NCI-H2107 (cell line): ENCODE measurements at places on chromosomes 2 and 18.

DNA sequence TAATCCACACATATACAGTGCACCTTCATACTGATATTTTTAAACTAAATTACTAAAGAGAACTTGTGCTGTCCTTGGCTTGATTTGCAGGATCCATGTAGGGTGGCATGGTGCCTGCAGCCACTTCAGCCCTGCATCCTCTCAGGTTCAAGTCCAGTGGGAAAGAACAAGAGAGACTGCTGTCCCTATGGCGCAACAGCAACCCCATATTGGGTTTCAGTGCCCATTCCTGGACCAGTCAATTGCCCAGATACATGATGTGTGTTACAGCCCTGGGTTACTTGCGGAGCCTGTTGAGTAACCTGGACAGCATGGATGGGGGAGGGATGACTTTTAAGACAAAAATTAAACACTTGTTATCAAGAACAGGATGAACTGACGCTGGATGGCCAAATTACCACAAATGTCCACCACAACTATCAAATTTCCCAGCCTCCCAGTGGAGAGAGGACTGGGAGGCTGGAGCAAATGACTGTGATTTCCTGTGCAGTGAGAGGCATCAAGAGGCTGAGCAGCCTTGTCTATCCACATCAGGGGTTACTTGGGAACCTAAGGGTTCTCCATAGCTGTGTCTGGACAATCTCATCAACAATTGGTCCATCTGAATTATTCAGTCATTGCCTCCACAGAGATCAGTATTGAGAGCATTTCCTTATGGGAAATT is 162.0 kb downstream of the CAPN13 start:
- DNase-seq = no peak

DNA sequence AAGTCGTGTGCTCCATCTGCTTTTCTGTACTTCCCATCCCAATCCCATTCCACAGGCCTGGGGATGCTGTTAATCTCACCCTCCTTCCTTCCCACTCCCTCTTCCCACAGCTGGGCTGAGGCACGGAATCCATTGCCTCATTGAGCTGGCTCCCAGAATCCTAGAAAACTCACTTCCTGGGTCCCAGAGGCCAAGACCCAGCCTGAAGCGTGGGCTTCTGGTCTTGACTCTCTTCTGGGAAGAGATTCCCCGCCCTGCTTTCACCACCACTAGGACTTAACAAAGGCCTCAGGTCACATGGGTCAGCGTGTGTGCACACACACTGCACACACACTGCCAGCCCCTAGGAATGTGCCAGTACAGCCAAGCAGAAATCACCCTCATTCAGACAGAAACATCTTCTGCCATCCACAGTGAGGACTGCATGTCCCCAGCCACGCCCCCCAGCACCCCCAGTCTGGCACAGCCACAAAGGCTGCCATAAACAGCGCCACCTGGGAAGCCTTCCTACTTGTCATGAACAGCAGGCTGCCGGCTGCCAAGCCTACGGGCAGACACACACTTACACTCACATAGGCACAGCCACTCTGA is 165.8 kb downstream of the TNS1 start:
- DNase-seq = no peak

GRCh38 chr2:233339427-233339826 is 14.9 kb upstream of the DGKD start:
- DNase-seq = no peak

- DNase-seq = no peak
Measured at GRCh38 chr2:128817171-128817570, 498.5 kb upstream of the HS6ST1 start.

DNA sequence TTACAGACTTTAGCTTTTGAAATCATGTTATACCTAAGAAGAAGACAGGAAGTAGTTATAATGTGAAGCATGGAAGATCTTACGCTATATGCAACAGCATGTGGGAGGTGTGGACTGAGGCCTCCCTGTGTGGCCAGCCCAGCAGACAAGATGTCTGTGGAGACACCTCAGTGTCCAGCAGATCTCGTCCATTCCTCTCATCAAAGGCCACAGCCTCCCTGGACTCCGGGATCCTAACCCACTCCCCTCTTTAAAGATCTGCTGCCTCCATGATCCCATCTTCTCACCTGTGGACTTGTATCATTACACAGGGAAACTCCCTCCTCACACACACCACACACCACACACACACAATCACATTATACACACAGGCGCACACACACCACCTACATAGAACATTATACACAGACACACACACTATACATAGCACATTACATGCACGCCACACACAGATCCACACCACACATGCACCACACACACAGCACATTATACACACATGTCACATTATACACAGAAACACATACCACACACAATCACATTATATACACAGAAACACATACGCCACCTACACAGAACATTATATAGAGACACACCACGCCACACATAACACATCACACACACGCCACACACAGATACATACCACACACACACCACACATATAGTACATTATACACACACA is 89.5 kb downstream of the PXDN start:
- DNase-seq = no peak

DNA sequence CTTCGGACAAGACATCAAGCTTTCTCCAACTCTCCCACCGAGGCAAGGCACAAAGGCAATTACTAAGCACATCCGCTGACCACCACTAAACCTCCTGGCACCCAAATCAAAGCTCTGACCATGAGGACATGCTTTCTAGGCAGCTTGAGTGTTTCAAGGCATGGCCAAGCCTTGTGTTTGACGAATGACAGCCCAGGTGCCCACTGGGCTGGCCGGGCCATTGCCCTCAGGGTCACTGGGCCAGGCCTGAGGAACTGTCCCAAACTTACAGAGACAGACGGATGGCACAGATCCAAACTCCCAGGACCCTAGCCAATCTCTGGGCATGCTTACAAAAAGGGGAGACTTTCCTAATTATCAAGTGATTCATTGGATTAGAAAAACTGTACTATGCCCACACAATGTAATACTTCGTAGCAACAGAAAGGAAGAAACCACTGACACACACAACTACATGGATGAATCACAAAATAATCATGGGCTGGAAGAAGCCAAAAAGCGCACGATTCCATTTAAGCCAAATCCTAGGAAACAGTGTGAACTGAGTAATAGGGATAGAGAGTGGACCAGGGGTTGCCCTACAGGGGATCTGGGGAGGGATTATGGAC is 20.2 kb downstream of the CRACDL start:
- DNase-seq = no peak

GRCh38 chr2:62320657-62321357 is 124.9 kb downstream of the B3GNT2 start:
- no peak for DNase-seq

DNA sequence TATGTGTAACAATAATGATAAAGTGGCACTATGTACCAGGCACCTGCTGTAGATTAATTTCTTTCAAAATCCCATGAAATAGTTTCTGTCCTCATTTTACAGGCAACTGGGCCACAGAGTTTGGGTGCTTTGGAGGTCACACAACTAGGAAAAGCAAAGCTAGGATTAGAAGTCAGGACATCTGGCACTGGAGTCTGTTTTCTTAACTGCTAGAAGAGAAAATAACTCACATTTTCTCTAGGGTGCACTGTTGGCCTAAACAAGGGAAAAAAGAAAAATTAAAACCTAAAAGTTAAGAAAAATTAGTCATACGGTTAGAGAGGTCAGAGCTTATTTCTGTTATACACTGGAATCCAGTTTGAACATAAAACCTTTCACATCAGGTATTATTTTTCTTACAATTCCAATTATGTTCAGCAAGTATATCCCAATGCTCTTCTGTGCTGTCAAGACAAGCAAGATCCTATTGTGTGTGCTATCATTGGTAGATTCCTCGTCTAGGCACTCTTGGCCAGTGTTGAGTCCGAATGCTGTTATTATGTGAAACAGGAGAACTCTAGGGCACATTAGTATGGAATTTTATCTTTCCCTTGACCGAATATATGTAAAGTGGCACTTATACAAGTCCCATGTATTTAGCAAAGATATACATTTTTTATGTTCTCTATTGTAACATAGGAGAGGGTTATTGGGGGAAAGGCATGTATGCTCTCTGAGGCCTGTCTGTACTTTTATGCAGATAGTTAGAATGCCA is 1.5 kb upstream of the OSGEPL1 start:
- no peak for DNase-seq

GRCh38 chr2:97706708-97707345 is 6.5 kb upstream of the ZAP70 start:
- no peak for DNase-seq

DNA sequence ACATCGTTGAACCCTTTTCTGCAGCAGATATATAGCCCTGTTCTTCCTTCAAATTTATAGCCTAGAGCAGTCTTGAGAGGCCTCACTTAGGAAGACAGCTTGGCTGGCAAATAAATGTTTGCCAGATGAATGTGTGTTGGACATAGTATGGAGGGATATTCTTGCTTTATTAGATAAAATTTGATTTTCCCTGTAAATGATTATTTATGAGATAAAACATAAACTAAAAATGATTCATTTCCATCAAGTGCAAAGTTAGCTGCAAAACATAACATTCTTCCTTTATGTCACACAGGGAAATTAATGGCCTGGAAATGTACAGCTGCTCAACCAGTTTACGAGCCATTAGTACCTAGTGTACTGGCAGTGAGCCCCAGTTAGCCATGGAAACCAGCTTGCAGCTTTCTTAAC is 82.5 kb downstream of the LIMS1 start:
- DNase-seq = no peak

DNA sequence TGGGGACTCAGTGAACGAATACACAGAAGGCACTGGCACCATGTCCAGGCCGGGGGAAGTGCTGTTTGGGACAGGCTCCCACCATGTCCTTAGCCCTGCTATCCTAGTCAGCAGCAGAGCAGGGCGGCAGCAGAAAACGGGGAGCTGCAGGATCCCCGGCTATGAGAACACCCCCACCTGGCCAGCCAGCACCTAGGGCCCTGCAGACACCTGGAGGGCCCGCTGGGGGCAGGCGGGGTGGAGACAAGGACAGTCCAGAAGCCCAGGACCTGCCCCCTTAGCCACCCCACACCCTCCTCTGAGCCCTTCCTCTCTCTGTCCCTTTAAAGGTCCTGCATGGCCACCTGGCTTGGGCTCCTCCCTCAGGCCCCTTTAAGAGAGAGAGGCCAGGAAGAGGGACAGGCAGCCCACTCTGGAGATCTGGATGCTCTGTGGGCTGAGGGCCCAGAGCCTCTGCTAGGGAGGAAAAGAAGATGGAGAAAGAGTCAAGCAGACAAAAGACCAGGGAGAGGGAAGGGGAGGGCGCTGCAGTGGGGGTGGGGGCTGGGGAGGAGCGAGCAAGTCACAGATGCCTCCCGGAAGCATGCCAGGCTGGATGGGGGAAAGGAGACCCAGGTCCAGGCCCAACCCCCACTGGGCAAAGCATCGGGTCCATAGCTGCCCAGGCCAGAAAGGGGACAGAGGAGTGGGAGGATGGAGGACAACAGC is 48.6 kb downstream of the BIN1 start:
- DNase-seq = no peak

- no peak for DNase-seq
Measured at GRCh38 chr2:190978389-190979053, 35.5 kb downstream of the STAT1 start.

GRCh38 chr2:160255408-160255807 is 55.3 kb upstream of the ITGB6 start:
- DNase-seq = no peak

GRCh38 chr2:196331143-196331542 is 159.8 kb upstream of the STK17B start:
- DNase-seq = no peak

GRCh38 chr18:58541146-58541788 is 87.6 kb downstream of the ALPK2 start:
- no peak for DNase-seq

GRCh38 chr2:134582547-134582899 is 136.3 kb downstream of the TMEM163 start:
- DNase-seq = no peak

DNA sequence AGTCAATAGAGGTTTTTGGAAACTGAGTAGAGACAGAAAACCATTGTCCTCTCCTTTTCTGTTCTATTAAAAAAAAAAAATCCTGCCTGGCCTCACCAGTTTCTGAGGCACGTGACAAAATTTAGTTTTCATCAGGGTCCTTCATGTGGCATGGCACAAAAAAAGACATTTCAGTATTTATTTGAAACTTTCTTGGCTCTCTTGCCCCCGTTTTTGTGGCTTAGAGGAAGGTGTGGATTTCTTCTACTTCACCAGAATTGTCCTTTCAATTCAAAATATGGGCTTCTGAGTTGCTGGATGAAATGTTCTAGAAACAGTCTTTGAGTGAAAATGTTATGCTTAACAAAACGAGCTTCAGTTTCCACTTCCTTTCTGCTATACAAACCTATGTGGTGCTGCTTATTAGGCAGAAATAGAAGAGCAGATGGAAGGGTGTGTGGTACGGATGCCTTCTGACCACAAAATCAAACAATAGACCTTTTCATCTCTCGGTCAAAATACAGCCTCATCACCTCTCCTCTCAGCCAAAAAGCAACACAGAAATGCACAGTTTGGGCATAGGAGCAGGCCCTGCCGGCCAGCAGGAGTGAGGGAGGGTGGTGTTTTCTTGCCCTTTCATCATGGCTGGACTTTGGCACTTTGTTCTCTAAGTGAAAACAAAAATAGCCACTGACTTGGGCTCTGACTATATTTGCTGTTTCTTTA is 89.2 kb downstream of the SH3RF3 start:
- no peak for DNase-seq

DNA sequence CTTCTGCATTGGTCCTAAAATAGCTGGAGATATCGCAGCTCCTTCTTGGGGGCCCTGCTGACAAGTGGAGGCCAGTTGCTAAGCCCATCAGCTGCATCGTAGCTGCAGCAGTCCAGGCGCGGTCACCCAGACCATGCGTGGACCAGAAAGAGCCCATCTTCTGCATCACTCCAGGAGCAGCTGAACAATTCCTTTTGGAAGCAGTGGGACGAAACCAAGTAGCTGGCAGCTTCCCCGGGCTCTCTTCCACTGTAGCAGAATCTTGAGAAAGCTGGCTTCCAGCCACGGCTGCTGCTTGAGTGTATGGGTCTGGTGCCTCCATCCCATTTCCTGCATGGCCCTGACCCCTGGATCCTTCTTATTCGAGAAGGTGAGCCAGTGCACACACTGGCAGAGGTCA is 22.2 kb upstream of the CAB39 start:
- DNase-seq = no peak
